ENCODE measurements at places on chromosomes 11 and 22.

GRCh38 chr11:75867778-75868374, 52.9 kb downstream of the UVRAG start:
- peak; percentile 47 for DNase-seq

- peak; percentile 94 for DNase-seq
Observed at GRCh38 chr11:36431429-36432092, 78.5 kb downstream of the TRAF6 start.

DNA sequence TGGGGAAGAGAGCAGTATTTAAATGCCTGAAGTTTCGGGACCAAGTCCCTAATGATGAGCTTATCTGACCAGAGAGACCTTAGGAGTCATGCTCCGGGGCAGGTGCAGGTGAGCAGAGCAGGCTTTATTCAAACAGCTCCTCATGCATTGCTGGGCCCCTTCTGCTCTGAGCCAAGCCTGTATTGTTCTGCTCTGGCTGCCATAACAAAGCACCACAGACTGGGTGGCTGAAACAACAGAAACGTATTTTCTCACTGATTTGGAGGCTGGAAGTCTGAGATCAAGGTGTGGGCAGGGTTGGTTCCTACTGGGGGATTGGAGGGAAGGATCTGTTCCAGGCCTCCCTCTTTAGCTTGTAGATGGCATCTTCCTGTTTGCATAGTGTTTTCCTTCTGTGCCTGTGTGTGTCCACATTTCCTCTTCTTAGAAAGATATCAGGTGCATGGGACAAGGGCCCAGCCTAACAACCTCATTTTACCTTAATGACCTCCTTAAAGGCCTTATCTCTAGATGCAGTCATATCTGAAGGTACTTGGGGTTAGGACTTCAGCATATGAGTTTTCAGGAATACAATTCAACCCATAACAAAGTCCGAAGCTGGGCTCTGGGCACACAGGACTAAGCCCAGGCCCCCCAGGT, 97.1 kb upstream of the PARVA start:
- DNase-seq, result no peak

DNA sequence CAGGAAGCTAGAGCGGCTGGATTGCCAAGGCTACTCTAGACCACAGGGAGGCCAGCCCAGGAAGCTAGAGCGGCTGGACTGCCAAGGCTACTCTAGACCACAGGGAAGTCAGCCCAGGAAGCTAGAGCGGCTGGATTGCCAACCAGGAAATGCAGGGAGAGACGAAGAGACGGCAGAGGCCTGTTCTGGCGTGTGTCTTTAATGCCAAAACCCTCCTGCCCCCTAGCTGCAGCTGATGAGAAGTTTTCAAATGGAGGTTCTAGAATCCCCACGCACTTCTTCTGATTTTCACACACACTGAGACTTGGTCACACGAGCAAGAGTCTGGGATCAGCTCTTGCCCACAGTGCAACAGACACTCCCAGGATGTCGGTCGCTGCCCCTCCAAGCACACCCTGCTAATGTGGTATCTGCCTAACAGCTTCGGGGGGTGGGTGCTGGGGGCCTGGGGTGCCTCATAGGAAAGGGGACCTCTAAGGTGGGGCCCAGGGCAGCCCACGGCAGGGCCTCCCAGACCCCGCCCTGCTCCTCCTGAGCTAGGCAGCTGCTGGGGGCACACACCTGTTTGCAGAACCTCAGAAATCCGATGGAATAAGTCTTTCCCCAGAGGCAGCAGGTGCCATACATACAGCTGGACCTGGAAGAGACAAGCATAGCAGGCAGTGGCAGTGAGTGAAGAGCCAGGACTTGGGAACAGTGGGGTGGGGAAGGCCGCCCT, 28.5 kb downstream of the MAFF start:
- DNase-seq, result no peak

- DNase-seq, result no peak
Observed at GRCh38 chr11:122363296-122363695, 247.3 kb upstream of the BLID start.

DNA sequence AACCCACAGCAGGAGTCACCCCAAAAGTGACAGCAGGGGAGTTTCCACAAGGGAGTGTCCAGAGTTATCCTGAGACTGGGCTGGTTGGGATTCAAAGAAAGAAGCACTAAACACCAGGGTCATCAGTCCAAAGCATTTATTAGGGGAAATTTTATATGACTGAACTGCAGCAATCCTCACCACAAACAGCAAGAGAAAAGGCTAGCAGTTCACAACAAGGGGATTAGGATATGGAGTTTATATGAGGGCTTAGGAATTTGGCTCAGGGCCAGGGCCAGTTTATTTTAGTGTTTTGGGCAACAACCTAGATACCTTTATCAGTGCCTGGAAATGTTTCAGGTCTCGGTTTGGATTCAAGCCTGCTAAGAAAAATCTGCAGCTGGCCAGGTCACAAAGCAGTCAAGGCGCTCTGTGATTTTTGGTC, 4.6 kb upstream of the TMEM126A start:
- DNase-seq, result no peak

DNA sequence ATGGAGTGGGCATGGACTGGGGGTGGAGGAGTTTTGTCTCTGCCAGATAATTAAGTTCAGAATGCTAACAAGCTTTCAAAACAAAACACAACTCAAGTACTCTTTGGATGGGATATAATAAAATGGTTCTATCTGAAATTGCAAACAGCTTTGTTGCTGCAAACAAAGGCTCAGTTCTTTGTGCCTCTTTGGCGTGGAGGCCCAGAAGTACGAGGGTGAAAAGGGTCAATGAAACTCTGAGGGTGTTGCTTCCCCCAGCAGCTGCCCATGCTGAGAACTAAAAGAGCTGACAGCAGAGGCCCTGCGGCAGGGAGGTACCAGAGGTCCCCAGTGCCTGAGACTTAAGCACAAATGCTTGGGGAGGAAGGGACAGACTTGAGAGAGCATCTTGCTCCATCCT, 26.5 kb upstream of the IGSF22 start:
- DNase-seq, result no peak

DNA sequence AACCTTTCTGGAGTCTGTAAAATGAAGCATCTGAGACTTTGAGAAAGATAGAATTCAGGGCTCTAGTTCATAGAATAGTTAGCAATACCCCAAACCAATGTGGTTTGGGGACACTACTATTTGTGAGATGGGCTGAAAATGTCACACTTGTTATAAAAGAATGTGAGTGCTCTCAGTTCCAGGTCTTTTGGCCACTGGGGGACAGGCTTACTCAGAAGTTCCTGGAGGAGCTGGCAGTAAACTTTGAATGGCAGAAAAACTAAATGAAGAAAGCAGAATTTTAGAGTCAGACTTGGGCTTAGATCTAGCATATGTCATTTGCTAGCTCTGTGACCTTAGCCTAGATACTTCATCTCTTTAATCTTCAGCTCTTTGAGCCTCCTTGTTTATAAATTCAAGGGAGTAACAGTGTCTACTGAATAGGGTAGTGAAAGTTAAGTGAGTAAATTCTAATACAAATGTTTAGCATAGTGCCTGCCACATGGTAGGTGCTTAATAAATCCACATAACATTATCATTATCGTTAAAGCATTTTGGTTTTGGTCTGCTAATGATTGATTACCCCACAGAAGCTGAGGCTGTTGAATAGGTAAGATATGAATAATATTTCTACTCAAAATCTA, 3.7 kb downstream of the LYVE1 start:
- DNase-seq, result no peak

DNA sequence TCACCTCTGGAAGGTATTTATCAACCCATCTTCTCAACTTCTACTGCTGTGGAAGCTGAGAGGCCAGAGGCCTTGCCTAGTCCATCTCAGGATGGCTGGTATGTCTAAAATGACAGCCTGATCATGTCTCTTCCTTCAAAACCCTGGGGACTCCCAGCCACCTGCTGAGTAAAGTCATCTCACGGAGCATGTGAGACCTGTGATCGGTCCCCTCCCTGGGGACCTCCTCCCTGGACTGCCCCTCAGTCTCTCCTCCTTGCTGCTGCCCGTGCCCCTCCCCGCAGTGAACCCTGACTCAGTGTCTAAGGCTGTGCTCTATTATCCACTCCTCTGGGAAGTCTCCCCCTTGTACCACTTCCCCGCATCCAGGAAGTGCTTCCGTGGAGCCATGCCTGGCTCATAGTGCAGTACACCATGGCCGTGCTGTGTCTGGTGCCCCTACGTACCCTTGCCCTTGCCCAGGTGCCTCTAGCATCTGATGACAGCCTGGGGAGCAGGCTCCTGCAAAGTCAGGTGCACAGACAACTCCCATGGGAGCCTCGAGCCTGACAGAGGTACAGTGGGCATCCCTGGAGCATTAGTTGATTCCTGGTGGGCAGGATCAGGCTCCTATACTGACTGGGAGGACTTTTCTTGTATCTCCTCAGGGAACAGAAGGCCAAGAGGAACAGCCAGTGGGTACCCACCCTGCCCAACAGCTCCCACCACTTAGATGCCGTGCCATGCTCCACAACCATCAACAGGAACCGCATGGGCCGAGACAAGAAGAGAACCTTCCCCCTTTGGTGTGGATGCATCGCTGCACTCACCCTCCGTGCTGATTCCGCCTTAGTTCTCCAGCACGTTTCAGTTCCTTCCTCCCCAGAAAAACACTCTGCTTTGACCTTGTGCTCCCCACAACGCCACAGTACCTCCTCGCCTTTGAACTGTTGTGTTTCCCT, 13.8 kb downstream of the SMARCB1 start:
- DNase-seq, result no peak

GRCh38 chr11:78857688-78858087, 283.0 kb upstream of the NARS2 start:
- DNase-seq, result no peak

GRCh38 chr11:15897211-15897960, 459.0 kb downstream of the SOX6 start:
- DNase-seq, result peak; percentile 90

DNA sequence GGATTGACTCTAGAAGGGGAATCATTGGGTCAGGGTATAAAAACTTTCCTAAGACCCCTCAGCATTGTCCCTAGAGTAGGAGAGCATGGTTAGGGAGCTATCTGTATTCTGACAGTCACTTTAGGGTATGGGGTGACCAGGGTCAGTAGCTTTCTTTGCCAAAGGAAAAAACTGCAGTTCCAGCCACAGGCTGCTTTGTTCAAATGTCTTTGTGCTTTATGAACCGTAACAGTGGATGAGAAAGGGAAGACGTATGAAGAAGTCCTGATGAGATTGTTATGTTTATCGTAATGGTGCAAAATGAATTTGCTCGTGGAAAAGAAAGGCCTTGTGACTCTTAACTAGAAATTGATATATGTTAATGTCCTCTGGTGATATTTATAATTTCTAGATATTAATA, 30.0 kb downstream of the CYB5R2 start:
- no peak for DNase-seq

GRCh38 chr11:41051919-41052635, 407.4 kb downstream of the LRRC4C start:
- DNase-seq, result no peak

- peak; percentile 62 for DNase-seq
Observed at GRCh38 chr11:12157241-12157661, 46.9 kb downstream of the MICAL2 start.

GRCh38 chr11:75572744-75573143, 10.7 kb downstream of the SERPINH1 start:
- no peak for DNase-seq

DNA sequence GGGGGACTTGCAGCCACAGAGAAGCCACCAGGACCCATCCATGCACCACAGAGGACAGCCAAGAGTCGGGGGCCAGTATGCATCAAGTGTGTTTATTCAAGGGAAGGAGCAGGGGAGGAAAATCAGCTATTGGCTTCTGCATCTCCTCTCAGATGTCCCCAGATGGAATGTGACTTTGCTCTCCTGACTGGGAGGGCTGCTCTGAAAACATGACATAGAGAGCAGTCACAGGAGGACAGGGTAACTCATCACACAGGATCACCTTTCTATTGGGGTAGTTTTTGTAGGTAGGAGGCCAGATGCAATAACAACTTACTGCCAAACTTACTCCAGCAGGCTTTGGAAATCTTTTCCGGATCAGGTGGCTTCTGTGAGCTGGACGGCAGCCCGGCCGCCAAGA, 121.0 kb upstream of the OPCML start:
- DNase-seq, result no peak

- no peak for DNase-seq
Observed at GRCh38 chr22:32964411-32965057, 93.6 kb downstream of the SYN3 start.

DNA sequence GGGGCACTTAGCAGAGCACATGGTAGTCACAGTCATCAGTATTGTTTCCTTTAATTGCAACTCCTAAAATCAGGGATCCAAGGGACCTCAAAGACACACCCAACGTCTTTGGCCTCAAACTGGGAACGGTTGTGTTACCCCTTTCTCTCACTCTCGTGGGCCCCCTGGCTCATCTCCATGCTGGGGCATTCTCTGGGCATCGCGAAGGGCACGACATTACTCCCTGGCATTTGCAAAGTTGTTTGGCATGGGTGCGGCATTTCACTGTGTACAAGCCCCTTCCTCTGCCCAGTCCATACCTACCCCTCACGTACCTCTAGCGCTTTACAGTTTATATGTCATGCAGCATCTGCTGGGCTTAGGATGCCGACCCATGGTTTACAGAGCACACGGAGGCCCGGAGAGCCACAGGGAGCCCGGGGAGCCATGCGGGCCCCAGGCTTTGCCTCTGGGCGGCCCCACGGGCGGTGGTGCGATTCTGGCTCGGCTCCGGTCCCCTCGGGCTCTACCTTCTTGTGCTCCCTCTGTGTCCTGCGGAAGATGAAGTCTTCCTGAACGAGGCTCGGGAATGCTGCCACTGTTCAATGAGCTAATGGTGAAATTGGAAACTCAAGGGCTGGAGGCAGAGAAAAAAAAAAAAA, 21.9 kb upstream of the CACNG2 start:
- DNase-seq, result no peak

- DNase-seq, result no peak
Observed at GRCh38 chr11:125365196-125365931, 130.7 kb downstream of the FEZ1 start.

DNA sequence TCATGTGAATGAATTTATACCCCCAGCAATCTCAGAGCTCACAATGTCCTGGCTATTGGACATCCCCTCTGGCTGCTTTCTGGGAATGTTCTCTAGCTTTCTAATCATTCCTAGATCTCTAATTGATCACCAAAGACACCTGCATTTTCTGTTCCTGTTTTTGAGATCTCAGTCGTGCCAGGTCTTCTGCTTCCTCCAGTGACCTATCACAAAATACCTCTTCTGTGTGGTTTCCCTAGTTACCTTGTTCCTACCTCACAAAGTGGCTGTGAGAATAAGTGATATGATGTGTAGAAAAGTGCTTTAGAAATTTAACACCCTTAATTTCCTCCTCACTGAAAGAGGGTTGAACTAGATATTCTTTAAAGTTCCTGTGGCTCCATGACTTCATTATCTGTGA, 92.2 kb downstream of the LUZP2 start:
- no peak for DNase-seq

DNA sequence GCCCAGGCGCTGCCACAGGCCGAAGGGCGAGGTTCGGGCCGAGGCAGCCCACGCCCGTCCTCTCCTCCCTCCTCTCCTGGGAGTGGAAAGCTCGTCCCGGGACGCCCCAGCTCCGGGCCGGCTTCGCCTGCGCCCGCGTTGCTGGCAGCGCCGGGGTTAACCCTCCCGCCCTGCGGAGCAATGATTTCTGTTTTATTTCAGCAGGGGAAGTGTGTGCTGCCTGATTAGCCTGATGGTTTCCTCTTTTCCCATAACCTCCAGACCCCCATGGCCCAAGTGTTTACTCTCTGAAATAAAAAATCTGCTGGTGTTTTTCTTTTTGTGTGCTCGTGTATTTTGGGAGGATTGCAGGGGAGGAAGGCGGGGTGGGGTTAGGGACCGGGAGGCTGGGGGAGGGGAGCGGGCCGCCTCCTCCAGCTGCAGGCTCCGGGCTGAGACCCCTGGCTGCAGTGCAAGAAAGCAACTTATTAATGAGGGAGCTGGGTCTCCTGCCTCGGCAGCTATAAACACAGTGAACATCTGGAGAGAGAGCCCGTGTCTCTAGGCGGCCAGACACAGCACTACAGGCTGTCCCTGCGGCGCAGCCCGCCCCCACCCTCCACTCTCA, 38.6 kb downstream of the ETS1 start:
- DNase-seq, result peak; percentile 45

GRCh38 chr11:66429983-66430602, 8.6 kb downstream of the MRPL11 start:
- DNase-seq, result peak; percentile 68
